Erythroblast (primary cell): ENCODE measurements at places on chromosomes 7 and 10.

DNA sequence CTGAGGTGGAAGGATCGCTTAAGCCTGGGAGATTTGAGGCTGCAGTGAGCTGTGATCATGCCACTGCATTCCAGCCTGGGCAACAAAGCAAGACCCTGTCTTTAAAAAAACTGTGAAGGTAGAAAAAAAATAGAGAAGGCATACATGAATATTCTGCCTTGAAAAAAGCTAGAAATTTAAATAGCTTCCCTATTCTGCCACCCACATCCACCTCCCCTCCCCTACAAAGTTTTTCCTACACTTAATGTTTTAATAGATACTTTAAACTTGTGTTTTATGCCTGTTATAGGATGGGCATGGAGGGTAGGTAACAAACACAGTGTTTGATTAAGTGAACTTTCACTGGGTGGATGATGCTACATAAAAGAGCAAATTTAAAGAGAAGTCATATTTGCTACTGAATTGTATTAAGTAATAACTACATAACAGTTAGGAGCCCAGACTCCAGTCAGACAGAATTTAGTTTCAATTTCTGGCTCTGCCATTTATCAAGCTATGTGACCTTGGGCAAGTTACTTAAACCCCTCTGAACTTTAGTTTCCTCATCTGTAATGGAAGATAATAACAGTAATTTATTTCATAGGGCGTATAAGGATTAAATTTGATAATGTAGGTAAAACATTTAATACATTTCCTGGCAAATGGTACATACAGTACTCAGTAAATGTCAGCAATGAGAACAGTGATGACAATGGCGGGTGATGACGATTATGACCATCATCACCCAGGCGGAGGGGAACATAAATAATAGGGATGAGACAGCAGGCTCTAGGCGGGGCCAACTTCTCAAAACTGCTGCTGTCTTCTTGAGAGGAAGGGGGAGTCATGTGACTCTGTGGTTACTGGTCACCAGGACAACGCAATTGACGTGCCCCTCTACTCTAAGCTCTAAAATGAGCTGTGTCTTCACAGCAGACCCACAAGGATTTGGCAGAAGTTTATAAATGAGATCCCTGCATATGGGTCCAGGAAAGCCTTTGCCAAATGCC, 15.8 kb downstream of the DNMBP start:
- DNase-seq: peak; percentile 74

GRCh38 chr7:38211940-38212339, 33.9 kb downstream of the STARD3NL start:
- no peak for DNase-seq

GRCh38 chr10:89076120-89076519, 85.5 kb downstream of the FAS start:
- no peak for DNase-seq

DNA sequence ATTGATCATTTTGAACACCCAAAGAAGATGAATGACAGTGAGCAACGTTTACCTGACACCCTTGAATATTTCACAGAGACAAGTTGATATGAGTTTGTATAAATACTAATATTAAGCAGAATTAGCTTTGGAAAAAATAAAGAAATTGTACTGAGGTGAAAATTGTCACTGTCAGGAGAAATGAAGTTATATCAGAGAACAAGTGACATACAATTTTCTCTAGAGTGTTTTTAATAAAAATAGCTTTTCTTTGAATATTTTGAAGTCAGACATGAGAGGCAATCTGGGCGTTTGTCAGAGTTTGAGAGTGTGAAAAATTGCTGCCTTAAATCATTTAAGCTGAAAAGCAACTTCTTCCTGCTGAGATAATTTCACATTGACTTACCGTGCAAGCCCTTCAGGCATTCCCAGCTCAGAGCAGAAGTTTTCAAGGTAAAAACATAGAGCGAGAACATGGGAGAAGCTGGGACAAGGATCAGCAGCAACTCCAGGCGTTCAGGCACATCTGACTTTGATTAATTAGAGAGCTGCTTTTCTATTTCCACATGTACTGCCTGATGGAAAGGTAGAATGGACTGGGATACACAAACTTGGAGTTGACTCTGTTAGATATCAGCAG, 535.9 kb downstream of the TFEC start:
- no peak for DNase-seq

GRCh38 chr10:89466599-89467035, 52.2 kb downstream of the IFIT5 start:
- no peak for DNase-seq

DNA sequence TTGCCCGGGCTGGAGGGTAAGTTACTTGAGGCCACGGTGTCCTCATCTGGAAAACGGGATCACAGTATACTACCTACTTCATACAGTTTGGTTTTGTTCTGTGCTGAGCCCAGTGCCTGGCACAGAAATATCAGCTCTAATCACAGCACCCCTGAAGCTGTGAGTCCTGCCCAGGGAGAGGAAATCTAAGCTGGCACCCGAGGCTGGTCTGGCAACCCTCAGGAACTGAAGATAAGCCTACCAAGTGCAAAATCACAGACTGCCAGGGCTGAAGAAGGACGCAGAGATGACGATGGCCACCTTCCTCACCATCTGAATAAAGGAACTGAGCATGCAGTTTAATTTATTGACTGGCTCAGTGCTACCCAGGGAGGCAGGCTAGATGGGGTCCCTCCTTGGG, 7.7 kb upstream of the TMEM120A start:
- DNase-seq: no peak

GRCh38 chr7:28587211-28587610, 174.9 kb downstream of the CREB5 start:
- no peak for DNase-seq

DNA sequence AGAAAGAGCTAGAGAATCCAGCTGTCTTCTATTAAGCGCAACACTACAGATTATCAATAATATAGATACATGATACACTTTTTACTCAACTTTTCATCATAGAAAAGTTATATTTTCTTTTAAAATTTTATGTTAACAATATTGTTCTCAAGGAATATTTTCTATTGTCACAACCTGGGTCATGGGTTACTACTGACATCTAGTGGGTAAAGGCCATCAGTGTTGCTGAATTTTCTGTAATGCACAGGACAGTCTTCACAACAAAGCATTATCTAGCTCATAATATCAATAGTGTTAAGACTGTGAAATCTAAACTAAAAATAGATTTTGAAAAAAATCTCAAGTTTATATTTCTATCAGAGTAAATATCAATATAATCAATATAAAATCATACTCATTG, 209.8 kb downstream of the ZNF33B start:
- DNase-seq: no peak

DNA sequence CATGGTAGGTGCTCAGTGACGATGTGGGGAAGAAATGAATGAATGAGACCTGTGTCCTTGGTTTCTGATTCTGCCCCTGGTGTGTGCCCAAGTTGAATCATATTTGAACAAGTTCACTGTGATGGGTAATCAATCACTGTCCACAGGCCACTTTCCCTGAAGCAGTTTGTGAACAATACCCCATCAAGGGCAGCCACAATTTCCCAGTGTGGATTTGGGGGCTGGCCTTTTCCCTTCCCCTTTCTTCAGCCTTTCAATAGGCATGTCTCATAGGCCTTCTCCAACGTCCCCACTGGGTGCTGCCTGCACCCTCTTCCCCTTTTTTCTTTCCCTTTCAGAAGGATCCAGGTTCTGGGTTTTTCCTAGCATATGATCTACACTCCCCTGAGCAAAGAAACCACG, 64.7 kb downstream of the CREB5 start:
- DNase-seq: no peak

- no peak for DNase-seq
Observed at GRCh38 chr10:35752469-35753461, 110.7 kb upstream of the FZD8 start.

DNA sequence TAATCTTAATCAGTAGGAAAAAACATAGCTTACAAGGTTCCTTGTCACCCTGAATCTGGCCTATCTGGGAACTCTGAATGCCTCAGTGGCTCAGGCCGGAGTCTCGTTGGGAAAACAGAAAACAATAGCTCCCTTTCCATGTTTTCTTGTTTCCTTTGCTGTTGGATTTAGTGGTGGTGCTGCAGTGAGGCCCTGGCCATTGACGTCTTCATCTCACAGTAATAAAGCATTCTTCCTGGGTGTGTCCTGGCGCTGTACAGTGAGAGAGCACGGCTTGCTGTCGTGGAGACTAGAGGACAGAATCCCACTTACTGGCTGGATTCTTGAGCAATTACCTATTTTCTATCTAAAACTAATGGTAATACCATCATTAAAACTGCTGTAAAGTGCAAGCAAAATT, 1.3 kb upstream of the SPOCK2 start:
- DNase-seq: no peak

DNA sequence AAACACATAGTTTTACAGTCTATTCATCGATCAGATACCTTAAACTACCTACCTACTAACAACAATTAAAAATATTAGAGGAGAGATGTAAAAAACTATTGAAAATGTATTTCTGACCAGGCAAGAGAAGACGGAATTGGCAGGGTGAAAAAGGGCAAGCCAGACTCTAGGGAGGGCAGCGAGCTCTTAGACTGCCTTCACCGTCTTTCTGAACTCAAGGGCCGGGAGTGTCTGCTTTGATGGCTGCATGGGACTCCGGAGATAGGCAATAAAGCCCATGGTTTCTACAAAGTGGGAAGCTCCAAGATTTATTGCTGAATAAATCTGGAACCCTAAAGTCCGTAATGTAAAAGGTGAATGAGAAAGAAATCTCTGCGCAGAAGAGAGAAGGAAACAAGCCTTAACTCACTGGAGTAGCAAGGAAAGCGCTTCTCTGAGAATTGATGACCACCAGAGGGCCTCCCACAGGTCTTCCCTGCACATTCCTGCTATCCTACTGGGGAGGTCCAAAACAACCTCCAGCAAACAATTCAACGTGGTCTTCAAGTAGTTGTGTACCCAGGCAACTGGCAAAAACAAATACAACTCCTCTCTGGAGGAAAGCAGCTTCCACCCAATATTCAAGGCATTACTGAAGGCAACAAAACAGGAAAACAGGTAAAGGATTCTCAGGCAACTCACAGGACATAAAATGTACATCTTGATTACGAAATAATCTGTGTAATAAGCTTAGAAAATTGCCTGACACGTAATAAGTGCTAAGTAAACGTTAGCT, 181.3 kb downstream of the SDK1 start:
- DNase-seq: peak; percentile 2

DNA sequence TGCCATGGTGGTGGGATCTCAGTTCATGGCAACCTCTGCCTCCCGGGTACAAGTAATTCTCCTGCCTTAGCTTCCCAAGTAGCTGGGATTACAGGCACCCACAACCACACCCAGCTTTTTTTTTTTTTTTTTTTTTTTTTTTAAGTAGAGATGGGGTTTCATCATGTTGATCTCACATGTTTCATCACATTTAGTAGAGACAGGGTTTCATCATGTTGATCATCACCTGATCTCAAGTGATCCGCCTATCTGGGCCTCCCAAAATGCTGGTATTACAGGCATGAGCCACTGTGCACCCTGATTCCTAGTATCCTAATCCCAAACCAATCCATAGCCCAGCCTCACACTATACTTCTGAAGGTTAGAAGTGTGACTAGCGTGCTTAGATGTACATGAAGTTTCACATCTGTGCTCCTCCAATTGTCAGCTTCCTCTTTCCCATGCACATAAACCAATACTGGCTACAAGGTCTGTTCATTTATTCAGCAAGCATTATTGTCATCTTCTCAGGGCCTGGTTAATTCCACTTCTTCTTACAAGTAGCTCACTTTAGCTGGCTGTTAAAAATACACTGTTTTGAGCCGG, 6.8 kb upstream of the NAT16 start:
- no peak for DNase-seq

- peak; percentile 68 for DNase-seq
Observed at GRCh38 chr10:117374506-117375359, 507 bp downstream of the PDZD8 start.

GRCh38 chr10:3807211-3807927, 22.4 kb upstream of the KLF6 start:
- DNase-seq: no peak

DNA sequence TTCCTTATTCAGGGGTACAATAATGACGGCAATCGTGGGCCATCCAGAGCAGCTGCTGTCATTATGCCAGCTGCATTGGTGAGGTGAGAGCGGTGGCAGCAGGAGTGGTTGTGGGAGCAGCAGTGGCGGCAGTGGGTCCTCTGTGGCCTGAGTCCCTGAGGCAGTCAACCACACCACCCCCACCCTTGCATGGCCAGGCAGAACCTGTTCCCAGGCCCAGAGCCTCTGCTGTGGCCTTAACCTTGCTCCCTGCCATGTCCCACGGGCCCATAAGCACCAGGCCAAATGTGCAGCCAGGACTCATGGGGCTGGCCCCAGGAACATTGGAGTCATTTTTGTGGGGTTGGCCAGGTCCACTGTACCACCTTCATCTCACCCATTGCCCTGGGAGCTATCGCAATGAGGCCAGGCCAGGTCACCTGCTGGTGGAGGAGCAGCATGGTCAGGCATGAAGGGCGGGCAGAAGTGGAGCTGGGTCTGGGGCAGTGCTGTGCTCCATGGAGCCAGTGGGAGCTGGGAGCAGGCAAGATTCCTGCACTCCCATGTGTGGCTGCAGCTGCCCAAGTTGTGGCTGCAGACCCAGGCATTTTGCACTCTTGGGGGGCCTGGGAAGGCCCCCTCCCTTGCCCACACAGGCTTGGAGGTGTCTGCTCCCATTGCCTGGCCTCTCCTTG, 213.5 kb downstream of the GPR158 start:
- no peak for DNase-seq

- no peak for DNase-seq
Observed at GRCh38 chr10:44619975-44620374, 235.1 kb upstream of the CXCL12 start.

DNA sequence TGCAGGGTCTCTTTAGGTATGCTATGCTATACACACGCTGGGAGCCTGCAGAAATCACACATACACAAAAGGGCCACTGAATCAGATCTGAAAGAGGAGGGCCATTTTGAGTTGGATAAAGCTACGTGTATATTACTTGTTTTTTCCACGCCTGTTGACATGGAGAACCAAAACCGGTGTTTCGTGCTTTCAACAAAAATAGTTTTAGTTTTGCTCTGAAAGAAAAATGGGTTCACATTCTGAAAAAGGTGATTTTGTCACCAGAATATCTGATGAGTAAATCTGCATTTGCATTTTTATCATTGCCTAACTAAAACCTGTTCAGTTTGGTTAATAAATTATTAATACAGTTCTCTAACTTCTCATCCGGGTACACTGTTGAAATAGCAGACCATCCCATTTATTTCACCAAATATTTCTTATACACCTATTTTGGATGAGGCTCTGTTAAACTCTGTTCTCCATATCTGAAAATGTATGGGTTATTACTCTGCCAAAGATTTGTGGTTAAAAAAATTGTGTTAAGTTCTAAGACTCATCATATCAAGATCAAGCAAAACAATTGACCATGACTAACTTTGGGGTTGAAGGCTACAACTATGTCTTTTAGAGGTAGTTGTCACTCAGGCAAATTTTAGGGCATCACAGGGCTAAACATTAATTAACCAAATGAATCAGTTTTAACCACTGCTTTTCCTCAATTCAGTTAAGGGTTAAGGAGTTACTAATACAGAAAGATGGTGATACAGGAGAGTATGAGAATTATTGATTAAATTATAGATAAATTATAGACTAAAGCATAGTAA, 101.2 kb upstream of the RPA3 start:
- DNase-seq: no peak

GRCh38 chr10:117647306-117647705, 104.8 kb downstream of the EMX2 start:
- no peak for DNase-seq

- no peak for DNase-seq
Observed at GRCh38 chr10:23433701-23434100, 5.2 kb upstream of the OTUD1 start.
